ENCODE measurements at places on chromosomes 5 and 9.

DNA sequence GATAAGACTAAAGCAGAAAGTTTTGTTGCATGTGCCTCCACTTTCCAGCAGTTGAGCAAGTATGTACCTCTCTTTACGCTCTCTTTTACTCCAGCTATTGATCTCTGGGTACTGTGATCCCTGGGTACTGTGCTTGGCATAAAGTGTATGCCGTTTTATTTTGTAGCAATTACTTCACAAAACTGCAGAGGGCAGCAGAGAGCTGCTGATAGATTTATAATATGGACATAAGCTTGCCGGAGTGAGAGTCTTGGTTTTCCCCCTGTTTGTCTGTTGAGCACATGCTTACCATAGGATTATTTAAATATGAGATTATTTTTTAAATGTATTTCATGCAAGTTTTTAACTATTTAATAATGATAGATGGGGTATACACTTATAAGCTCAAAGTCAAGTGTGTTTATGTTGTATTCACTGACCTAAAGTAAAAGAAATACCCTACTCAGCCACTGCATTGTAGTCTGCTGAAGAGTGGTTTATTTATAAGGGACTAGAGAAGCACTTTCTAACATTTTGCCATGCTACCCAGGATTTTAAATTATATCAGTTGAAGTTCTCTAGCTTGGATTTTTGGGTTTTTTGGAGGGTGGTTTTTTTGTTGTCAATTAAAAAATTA lies 13.0 kb downstream of the TTC1 start:
- DNase-seq: no peak

DNA sequence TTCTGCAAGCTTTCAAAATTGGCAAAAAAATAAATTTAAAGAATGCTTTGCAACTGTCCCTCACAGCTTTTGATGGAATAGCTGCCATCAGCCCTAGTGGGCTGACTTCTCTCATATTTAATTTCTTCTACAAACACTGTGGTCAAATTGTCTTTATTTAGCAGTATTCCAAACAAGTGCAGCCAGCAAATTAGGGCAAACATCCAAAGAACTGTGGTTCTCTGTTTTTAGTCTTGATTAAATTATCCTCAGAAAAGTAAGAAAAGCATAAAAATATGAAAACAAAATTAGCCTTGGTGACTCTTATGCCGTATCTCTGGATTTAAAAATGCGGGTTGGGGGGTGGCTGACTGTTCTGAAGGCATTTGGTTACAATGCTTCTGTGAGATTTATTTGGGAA lies 95.8 kb upstream of the RETREG1 start:
- DNase-seq: no peak

- DNase-seq: no peak
Observed at GRCh38 chr5:172015346-172015745, 8.9 kb upstream of the FBXW11 start.

GRCh38 chr9:80954521-80954920 lies 734.8 kb downstream of the TLE1 start:
- DNase-seq: no peak

DNA sequence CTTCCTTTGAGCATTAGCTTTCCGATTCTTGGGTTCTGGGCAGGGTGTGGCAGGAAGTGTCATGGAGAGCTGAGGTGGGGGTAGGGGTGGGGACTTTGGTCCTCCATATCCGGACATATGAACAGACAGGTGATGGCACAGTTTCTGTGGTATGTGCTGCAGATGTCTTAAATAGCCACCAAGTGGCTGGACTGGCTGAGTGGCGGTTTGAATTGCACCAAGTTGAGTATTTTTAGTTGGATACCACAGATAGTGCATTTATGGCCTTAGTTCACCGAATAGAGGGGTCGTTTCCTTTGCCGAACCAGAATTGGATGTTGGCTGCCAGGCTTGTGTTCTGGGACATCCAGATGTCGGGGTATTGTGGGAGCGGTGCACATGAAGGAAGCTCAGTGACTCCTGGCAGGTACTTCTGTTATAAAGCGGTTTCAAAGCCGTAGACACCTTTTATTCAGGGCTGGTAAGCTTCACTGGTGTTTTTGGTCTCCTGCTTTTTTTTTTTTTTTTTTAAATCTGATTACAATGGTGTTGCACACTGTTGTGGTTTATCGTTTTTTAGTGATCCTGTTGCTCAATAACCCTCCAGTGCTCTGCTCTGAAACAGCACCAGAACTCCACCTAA lies 15.1 kb upstream of the TNFAIP8 start:
- DNase-seq: no peak

DNA sequence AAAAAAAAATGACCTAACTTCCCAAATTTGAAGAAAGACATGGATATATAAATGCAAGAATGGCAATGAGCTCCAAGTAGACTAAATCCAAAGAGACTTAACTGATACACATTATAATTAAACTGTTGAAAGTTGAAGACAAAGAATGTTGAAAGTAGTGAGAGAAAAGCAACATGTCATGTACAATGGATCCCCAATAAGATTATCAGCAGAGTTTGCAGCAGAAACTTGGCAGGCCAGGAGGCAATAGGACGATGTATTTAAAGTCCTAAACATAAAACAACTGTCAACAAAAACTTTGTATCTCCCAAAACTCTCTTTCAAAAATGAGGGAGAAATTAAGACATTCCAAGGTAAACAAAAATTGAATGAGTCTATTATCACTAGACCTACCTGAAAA lies 8.6 kb upstream of the DIRAS2 start:
- DNase-seq: no peak

DNA sequence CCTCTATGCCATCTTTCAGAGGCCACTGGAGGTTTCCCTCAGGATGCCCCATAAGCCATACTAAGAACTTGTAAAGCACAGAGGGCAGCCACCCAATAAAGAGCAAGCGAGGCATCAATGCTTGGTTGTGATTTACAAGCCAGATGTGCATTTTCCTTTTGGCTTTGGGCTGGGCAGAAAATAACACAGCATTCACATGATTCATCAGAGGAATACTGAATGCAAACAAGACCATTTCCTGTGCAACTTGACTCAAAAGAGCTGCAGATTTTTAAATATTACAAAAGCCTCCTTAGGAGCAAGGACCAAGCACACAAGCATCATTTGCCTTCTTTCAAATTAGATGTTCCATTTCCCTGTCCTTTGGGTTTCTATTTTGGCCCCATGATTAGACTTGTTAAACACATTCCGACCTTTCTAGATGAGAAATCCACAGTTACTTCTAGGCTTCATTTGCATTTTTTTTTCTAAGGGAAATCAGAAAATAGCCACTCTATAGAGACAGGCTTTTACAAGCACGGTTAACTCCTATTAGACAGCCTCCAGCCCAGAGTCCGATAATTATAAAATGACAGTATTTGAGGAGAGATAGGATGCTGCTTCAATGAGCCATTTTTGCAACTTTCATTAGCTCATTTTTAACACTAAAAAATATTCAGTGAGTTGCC lies 207.8 kb downstream of the SEMA5A start:
- no peak for DNase-seq

DNA sequence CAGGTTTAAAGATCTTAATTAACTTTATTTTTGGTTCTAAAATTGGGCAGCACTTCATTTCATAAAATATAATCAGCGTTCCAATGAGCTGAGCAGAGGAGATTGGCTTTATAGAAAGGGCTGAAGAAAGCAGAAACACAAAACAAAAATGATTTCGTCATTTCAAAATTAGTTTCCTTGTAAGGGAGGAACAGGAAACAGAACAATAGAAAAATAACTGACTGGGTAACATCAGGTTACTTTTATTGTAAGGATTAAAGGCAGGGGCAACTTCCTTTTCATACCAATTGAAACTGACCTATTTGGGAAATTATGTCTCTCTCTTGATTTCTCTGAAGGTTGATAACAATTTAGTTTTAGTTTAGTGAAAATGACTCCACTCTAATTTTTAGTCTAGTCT lies 157.1 kb downstream of the ATP10B start:
- no peak for DNase-seq

DNA sequence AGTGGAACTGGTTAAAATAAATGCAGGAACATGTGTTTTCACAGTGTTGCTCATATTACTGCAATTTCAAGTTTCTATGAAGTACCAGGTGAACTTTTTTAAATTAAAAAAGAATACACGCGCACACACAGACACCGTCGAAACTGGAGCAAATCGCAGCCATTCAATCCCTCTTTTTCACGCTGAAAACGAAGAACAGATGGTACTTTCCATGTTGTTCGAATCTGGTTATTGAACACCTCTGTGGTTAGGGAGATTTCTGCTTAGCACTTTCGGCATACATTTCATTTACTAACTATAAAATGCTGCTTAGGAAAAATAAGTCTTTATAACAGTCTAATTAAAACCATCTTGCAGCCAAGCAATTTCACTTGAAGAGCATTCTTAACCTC lies 6.8 kb downstream of the ZNF608 start:
- DNase-seq: no peak

DNA sequence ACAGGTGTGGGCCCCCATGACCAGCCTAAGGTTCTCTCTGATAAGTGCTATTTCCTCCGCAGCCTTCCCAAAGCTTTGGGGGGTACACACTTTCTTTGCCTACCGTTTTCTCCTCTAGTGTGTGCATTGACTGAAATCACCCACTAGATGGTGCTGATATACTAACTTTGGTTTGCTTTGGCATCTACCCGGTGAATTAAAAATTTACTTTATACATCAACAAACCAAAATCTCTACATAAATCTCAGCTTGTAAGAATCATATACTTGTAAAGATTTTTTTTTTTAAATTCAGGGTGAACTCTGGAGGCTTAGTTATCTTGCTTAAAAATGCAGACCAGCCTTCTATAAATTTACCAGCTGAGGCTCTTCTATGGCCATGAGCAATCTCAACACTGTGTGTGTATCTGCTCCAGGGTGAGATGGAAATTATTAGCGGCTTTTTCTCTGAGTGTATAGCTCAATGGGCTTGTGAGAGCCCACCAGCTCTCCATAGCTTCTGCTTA lies 475.7 kb upstream of the TNC start:
- DNase-seq: no peak

DNA sequence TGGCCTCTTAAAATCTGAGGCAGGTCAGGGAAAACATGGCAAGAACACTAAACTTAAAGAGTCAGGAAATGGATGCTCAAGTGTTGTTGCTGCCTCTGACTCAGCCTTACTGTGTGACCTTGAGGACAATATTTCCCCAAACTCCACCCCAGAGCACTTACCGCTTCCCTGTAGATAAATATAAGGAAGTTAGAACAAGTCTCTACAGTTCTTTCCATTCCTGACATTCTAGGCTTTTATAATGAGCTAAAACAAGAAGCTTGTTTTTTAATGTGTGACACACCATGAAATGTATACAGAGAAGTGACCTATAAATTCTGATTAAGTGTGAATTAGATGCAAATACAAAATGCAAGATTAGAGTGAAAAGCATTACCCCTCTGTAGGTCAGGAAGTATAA lies 129.3 kb downstream of the GRIA1 start:
- no peak for DNase-seq

- peak; percentile 63 for DNase-seq
Observed at GRCh38 chr9:124399323-124399967, 15.8 kb downstream of the PSMB7 start.

GRCh38 chr5:135303582-135304173 lies 95.4 kb downstream of the MACROH2A1 start:
- no peak for DNase-seq

DNA sequence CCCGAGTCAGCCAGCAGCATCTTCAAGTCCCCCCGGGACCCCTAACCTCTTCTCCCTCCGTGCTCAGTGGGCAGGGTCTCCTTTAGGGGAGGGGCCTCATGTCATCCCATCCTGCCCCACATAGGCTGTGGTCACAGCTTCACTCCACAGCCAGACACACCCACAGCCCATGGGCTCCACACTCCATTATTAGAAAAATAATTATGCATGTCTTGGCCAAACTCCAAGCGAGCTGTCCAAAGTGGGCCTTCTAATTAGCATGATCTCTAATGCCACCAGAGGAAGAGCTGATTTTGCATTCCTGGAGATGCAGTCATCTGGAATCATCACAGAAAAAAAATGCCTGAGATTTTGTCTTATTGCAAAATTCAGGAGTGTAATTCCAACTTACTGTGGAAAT lies 418.2 kb downstream of the IRX2 start:
- no peak for DNase-seq

DNA sequence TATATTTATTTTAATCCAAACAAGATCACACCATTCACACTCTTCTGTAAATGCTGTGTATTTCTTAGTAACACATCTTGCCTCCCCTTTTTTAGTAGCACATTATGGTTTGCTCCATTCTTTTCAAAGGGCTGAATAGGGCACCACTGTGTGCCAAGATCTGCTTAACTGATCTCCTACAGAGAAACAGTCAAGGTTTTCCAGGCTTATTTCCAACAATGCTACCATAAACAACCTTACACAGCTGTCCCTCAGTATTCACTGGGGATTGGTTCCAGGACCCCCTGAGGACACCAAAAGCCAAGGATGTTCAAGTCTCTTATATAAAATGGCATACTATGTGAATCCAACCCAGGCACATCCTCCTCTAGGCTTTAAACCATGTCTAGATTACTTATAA lies 16.5 kb downstream of the GOLM1 start:
- DNase-seq: no peak

DNA sequence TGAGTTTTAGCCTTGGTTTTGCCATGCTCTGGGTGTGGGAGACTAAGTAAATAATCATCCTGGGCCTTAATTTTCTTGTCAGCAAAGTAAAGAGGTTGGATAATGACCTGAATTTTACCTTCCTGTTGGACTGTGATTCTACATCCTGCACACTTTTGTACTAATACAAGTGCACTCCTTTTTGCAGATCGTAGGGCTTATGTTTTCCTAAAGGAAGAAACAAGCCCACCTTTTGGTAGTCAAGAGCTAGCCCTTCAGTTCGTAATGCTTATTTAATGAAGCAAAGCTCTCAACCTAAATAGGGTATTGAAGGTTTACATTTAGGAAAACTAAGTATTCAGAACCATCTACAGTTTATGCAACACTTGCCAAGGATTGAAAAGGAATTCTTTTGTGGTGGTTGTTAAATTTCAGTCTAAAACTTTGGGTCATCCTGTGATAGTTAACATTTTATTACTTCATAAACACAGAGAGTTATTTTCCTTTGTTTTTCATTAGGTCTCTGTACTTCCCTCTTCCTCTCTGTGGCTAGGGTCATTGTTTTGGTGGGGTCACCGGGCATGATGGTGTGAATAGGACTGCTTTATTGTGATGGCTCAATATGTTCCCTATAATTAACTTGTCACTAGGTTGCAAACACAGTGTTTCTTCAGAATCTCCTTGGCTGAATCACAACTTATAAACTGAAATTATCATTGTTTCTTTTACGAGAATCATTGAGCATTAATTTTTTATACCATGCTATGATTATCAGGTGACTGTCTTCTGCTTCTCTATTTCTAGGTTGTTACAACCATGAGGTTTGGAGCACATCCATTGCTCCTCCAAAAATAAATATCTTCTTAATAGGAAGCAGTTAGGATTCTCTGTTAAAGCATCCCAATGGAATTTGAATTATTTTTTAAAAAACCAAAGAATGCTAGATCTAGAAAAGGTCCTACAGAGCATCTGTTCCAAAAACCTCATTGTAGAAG lies 28.5 kb downstream of the SPINK5 start:
- DNase-seq: no peak
